ENCODE measurements at places on chromosomes 2 and 18. TPM values are rescaled to one million over a fixed set of nuclear protein-coding genes. Genes with fewer than 3 reads are reported as not detected.
A peak's percentile ranks its signal among the peaks of the same experiment; 100 is the strongest.

DNA sequence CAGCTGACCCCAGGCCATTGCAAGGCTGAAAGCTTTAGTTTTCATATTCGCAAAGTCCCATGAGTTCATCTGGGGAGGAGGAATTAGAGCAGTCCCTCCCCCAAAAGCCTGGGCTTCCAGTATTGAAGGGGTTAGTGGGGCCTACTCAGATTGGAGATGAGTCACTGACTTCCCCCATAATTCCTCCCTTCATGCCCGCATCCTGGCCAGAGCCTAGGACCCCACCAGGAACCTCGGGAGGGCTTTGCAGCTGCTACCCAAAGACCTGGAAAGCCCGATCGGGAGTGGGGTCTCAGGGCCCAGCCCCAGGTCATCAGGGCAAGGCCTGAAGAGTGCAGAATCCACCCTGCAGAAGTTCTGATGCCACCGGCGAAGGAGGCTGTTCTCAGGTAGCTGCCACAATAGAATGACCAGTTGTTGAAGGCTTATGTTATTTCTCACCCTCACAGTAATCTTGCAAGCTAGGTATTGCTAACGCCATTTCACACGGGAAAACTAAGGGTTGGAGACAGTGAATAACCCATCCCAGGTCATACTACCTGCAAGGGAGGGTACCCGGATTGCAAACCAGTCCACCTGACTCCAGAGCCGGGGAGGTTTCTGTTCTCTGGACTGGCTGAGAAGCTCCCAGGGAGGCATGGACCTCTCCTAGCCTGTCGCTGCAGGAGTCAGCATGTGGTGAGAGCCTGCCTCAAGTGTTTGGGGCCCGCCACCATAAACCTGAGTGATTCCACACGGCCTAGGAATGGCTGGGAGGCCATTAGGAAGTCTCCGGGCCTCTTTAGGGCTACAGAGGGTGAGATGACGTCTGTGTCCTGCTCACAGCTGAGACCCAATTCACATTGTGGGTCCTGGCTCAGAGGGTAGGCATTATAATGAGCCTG is 5.8 kb upstream of the ARID5A start:
- no peaks in the 10 kb centered on the region for H3K36me3 ChIP-seq
- H3K4me3 ChIP-seq: no peak overlapping the region
- H3K27me3 ChIP-seq: no peaks in the 10 kb centered on the region
- H3K27ac ChIP-seq: no peak overlapping the region
- peaks cover 21% of the 10 kb centered on the region for H3K4me1 ChIP-seq

- peaks cover 14% of the 10 kb centered on the region for H3K4me1 ChIP-seq
- H3K27me3 ChIP-seq: no peaks in the 10 kb centered on the region
- no peaks in the 10 kb centered on the region for H3K36me3 ChIP-seq
Observed at GRCh38 chr18:48924630-48925490, 25.9 kb downstream of the SMAD7 start.

GRCh38 chr2:188776634-188777033 is 197.5 kb upstream of the COL3A1 start:
- no peaks in the 10 kb centered on the region for H3K36me3 ChIP-seq
- H3K4me3 ChIP-seq: no peak overlapping the region
- peaks cover 26% of the 10 kb centered on the region for H3K4me1 ChIP-seq
- peak; percentile 85 for DNase-seq

DNA sequence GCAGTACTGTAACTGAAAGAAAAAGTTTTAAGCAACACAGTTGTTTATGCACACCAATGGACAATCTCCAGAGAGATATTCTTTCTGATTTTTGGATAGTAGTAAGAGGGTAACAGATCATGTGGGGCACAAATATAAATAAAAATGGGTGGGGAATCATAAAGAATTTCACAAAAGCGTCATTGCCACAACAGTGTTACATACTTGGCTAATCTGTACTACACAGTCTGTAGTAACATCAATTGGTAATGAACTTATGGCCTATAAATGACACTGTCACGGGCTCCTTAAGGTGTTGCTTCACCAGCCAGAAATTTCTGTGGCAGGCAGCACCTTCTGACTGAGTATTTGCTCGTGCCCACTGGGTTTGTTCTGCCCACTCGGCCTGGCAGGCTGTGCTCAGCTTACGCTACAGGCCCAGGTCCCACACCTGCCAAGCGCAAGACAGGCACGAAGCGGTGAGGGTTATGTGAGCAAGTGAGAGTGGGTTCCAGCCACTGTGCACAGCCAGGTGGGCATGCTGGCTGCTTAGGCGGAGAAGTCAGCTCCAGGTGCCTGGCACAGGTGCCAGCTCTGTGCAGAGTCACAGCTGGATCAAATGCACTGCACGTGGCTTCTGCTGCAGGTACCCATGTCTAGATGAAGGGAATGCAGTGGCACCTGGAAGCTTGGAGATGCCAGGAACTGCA is 532.5 kb upstream of the SLC39A10 start:
- H3K36me3 ChIP-seq: no peaks in the 10 kb centered on the region
- no peak overlapping the region for H3K4me3 ChIP-seq
- no peak for DNase-seq
- H3K27ac ChIP-seq: no peak overlapping the region

DNA sequence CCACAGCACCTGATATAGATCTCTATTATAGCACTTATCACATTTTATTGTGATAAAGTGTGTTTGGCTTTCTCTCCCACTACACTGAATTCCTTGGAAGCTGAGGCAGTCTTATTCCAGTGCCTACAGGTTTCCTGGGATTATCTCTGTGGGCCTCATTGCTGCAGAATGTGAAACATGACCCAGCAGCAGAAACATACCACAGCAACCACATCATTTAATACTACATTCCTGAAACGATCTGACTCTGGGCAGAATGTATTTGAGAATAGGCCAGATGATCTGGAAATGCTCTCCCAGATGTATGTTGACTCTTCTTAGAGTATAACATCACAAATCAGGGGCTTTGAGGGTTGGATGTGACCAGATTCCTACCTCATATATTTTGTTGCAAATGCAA is 323.5 kb upstream of the TANK start:
- peaks cover 22% of the 10 kb centered on the region for H3K4me1 ChIP-seq
- H3K4me3 ChIP-seq: no peak overlapping the region
- no peak overlapping the region for H3K27ac ChIP-seq
- DNase-seq: peak; percentile 76

GRCh38 chr18:9739516-9739915 is 31.4 kb downstream of the RAB31 start:
- DNase-seq: no peak
- H3K4me3 ChIP-seq: no peak overlapping the region
- H3K36me3 ChIP-seq: no peaks in the 10 kb centered on the region
- H3K4me1 ChIP-seq: peaks cover 72% of the 10 kb centered on the region
- no peaks in the 10 kb centered on the region for H3K27me3 ChIP-seq

DNA sequence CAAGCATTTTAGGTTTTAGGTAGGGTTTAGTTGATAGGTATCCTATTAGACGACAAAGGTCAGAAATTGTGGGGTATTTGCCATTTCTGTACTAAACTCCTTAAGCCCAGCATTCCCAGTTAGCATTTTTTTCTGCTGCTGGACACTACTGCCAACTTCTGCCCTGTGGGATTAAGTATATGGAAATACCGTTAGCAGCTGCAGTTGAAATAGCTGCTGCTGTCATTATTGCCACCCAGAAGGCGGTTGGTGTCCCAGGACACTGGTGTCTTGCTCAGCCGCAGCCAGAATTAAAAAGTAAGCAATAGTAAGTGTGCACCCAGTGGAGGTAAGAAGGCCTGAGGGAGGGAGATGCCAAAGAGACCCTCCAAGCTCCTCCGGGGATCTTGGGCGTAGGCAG is 1.9 kb upstream of the UXS1 start:
- H3K27me3 ChIP-seq: no peaks in the 10 kb centered on the region
- no peak for DNase-seq
- H3K4me1 ChIP-seq: peaks cover 20% of the 10 kb centered on the region
- no peak overlapping the region for H3K27ac ChIP-seq

- no peaks in the 10 kb centered on the region for H3K36me3 ChIP-seq
- no peaks in the 10 kb centered on the region for H3K4me1 ChIP-seq
- peaks cover 80% of the 10 kb centered on the region for H3K27me3 ChIP-seq
- no peak for DNase-seq
- H3K4me3 ChIP-seq: no peak overlapping the region
Observed at GRCh38 chr18:78770823-78771139, 208.8 kb upstream of the SALL3 start.

DNA sequence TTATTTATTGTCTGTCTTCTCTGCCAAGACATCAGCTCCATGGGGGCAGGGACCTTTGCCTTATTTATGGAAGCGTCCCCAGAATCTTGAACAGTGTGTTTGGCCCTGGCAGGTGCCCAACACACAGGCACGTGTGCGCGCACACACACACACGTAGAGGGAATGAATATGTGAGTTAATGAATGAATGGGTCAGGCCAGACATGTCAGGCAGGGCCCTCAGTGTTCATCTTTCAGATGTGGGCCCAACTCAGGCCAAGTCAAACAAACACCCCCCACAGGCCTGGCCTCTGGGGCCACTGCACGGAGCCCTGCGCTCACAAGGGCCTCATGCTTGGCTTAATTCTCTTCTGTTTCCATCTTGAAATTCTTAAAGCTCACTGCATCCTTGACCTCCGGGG is 54.1 kb downstream of the DYSF start:
- no peak for DNase-seq
- H3K27ac ChIP-seq: no peak overlapping the region
- no peak overlapping the region for H3K4me3 ChIP-seq
- no peaks in the 10 kb centered on the region for H3K4me1 ChIP-seq
- H3K36me3 ChIP-seq: no peaks in the 10 kb centered on the region
- H3K27me3 ChIP-seq: no peaks in the 10 kb centered on the region

DNA sequence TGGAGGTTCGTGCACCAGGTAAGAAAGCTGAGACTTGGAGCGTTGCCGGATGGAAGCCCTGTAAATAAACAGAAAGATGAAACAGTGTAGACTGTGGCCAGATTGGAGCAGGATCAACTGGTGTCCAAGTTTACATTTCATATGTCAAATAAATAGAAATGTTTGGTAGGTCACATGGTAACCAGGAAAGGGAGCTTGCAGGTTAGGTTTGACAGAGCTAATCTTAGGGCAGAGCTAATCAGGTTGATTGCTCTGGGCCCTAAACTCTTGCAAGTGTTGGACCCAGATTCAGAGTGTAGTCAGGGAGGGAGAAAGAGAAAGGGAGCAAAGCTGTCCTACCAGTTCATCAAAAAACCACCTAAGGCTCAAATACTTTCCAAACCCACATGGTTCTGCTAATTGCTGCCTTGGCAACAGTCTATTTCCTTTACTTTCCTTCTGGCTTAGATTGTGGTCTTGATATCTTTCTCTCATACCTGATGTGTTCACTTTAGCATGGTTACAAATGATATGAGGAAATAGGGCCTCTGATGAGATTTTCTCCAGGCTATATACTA is 63.2 kb downstream of the G6PC2 start:
- no peaks in the 10 kb centered on the region for H3K27me3 ChIP-seq
- no peaks in the 10 kb centered on the region for H3K36me3 ChIP-seq
- no peak overlapping the region for H3K4me3 ChIP-seq

GRCh38 chr18:7957297-7957696 is 390.2 kb downstream of the PTPRM start:
- H3K27me3 ChIP-seq: no peaks in the 10 kb centered on the region
- no peak overlapping the region for H3K27ac ChIP-seq
- H3K4me1 ChIP-seq: peaks cover 31% of the 10 kb centered on the region
- no peak for DNase-seq

- no peak overlapping the region for H3K4me3 ChIP-seq
- H3K27me3 ChIP-seq: no peaks in the 10 kb centered on the region
- no peaks in the 10 kb centered on the region for H3K36me3 ChIP-seq
- no peak for DNase-seq
- H3K4me1 ChIP-seq: peaks cover 8% of the 10 kb centered on the region
Observed at GRCh38 chr2:18526429-18526828, 34.0 kb downstream of the RDH14 start.

GRCh38 chr2:28445448-28446258 is 50.2 kb upstream of the PLB1 start:
- DNase-seq: peak; percentile 98
- peak overlapping the region; percentile 34 for H3K4me3 ChIP-seq
- no peaks in the 10 kb centered on the region for H3K27me3 ChIP-seq
- H3K36me3 ChIP-seq: no peaks in the 10 kb centered on the region
- H3K27ac ChIP-seq: peak overlapping the region; percentile 80
- H3K4me1 ChIP-seq: peaks cover 68% of the 10 kb centered on the region

- no peak overlapping the region for H3K27ac ChIP-seq
- H3K4me1 ChIP-seq: 0 out of 2 replicates have a peak, but pooled peaks cover 3% of the 10 kb centered on the region
- H3K36me3 ChIP-seq: no peaks in the 10 kb centered on the region
- no peak for DNase-seq
- no peaks in the 10 kb centered on the region for H3K27me3 ChIP-seq
Observed at GRCh38 chr2:100242476-100242875, 79.8 kb downstream of the LONRF2 start.

DNA sequence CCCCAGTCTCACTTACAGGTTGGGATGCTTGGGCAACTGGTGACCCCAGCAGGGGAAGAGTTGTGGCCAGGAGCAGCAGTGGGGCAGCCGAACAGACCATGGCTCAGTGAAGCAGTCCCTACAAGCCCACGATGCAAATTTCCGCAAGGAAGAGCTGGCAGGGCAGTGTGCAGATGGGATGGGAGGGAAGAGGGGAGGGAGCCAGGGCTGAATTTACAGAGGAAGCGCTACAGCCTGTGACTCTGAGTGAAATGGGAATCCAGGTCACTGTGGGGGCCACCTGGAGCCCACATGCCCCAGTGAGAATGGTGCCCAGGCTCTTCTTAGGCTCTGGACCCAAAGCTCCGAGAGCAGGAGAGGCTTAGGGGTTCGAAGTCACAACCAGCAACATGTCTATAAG is 27.0 kb upstream of the SELENOI start:
- H3K27me3 ChIP-seq: no peaks in the 10 kb centered on the region
- H3K4me3 ChIP-seq: no peak overlapping the region
- H3K27ac ChIP-seq: no peak overlapping the region
- no peaks in the 10 kb centered on the region for H3K4me1 ChIP-seq

- DNase-seq: peak; percentile 68
- H3K4me1 ChIP-seq: no peaks in the 10 kb centered on the region
- no peaks in the 10 kb centered on the region for H3K27me3 ChIP-seq
- no peak overlapping the region for H3K27ac ChIP-seq
- H3K36me3 ChIP-seq: no peaks in the 10 kb centered on the region
Observed at GRCh38 chr2:212005085-212005671, 533.4 kb downstream of the ERBB4 start.

DNA sequence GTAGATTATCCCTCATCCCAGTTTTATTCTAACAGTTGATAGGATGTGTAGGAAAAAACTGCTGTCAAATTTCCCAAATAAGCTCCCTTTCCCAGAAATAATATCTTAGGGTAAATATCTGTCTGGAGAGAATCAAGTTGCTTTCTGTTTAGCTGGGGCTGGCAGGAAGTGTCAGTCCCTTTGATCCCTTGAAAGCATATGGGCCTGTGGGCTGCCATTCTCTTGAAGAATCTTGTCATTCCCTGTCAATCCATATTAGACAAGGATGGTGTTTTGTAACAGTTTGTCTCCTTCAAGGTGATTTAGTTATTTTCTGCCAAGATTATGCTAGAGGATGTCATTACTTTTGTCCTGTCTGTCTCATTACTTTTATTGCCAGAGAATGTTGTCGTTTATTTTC is 37.1 kb upstream of the UBE2E3 start:
- H3K4me1 ChIP-seq: no peaks in the 10 kb centered on the region
- no peaks in the 10 kb centered on the region for H3K27me3 ChIP-seq
- H3K27ac ChIP-seq: no peak overlapping the region
- H3K36me3 ChIP-seq: no peaks in the 10 kb centered on the region

- no peaks in the 10 kb centered on the region for H3K36me3 ChIP-seq
- no peak for DNase-seq
- H3K4me1 ChIP-seq: no peaks in the 10 kb centered on the region
- peaks cover 51% of the 10 kb centered on the region for H3K27me3 ChIP-seq
- H3K4me3 ChIP-seq: no peak overlapping the region
Observed at GRCh38 chr2:218983263-218983933, 1.6 kb downstream of the FEV start.

Gene TRPM8
- total RNA-seq: not detected

Gene ACOXL
- total RNA-seq: 15.5 TPM

Gene MGAT4A
- 1.7 TPM for total RNA-seq

Gene NTSR2
- not detected for total RNA-seq

Gene CXCR2
- not detected for total RNA-seq

Gene SERPINB11
- not detected for total RNA-seq

Gene ASAP2
- 34.5 TPM for total RNA-seq

Gene KCNK3
- total RNA-seq: 0.04 TPM

Gene LBX2
- not detected for total RNA-seq

Gene CXCR1
- total RNA-seq: not detected

Gene SP5
- 0.47 TPM for total RNA-seq
